ENCODE measurements at places on chromosomes 2 and 18.

DNA sequence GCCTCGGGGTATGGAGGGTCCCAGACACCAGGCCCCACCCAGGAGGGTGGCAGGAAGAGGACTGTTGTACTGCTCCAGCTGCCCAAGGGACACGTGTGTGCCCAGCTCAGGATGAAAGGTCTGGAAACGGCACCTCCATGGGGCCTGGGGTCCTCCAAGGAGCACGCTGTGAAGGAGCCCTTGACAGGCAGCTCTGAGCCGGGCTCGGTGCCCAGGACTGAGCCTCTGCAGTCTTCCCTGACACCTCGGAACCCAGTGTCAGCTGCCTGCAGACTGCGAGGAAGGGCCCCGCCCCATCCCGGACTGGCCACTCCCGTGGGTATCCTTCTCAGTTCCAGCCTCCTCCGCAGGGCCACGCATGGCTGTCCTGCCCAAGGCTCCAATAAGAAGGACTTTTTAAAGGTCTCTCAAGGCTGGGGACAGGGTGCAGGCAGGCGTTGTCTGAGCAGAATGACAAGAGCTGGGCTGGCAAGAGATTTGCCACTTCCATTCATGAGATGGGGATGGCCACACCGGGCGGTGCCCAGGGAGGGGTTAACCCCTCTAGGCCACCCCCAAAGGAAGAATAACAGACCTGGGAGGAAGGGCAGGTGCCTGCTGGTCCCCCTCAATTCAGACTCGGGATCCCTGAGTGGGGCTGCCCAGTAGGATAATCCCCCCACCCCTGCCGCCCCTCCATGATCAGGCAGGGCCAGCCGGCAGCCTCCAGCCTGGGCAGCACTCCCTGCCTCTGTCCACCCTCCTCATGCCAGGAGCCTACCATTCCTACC lies 8.9 kb downstream of the ECEL1 start:
- DNase-seq = no peak

DNA sequence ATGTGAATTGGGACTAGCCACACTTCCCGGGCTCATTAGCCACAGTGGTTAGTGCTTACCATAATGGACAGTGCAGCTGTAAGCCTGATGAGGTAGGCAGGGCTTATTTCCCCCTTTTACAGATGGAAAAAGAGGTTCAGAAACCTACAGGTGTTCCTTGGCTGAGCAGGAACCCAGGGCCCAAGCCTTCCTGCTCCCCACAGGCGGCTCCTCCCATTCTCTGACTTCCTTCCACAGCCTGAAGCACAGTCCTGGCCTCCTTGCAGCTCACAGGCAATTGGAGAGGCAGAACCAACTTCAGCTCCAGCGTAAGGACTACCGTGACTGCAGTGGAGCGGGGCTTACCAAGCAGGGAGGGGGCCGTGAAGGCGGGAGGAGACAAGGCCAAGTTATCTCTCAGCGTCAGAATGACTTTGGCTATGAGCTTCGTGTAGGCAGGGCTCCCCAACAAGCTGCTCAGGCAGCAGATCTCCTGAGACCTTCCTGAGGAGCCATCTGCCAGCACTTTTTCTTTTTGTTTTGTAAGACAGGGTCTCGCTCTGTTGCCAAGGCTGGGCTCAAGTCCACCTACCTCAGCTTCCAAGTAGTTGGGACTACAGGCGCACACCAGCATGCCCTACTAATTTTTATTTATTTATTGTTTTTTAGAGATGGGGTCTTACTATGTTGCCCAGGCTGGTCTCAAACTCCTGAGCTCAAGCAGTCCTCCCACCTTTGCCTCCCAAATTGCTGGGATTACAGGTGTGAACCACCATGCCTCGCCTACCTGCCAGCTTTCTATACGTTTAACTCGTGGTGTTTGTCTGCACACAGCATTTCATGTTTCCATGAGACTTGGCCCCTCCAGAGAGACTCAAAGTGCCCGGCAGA lies 34.2 kb upstream of the NT5DC4 start:
- DNase-seq = no peak

DNA sequence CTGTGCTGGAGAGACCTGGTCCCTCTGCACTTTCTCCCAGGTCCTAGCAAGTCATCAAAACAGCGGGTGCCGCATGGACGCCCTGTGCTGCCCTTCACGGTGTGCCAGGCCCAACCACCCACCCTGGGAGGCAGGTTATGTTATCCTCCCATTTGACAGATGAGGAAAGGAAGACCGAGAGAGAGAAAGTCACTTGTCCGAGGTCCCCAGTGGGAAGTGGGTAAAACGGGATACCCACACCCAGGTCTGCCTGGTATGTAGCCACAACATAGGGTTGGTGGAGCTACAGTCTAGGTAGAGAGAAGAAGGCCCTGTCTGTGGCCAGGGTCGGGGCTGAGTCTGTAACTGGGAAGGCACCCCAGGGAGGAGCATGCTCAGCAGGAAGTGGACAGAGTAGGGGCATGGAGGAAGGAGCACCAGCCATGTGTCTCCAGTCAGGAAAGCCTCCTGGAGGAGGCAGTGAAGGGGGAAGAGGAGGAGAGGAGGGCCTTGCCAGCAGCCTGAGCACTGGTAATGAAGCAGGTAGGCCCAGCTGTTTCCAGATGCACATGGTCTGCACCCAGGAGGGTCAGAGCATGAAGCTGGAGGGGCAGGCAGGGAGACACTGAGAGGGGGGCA lies 98.4 kb downstream of the ZFP36L2 start:
- no peak for DNase-seq

DNA sequence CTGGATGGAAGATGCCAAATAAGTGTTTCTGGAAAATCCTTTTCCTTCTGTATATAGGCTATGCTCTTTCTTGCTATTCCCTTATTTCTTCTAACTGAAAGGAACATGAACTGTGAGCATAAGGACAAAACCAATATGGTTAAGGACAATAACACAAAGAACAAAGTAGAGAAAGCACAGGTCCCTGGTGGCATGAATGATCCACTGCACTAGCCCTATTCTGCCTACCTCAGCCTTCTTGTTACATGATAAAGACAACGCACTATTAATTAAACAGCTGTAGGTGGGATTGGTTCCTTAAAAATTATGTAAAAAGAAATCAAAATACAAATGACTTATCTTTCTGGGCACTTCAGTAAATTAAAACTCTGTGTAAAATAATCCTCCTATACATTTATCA lies 1.9 kb upstream of the WDR75 start:
- DNase-seq = no peak

GRCh38 chr18:7568426-7568825 lies 1.3 kb downstream of the PTPRM start:
- no peak for DNase-seq

- no peak for DNase-seq
Measured at GRCh38 chr2:219687882-219688559, 60.6 kb downstream of the SLC4A3 start.

DNA sequence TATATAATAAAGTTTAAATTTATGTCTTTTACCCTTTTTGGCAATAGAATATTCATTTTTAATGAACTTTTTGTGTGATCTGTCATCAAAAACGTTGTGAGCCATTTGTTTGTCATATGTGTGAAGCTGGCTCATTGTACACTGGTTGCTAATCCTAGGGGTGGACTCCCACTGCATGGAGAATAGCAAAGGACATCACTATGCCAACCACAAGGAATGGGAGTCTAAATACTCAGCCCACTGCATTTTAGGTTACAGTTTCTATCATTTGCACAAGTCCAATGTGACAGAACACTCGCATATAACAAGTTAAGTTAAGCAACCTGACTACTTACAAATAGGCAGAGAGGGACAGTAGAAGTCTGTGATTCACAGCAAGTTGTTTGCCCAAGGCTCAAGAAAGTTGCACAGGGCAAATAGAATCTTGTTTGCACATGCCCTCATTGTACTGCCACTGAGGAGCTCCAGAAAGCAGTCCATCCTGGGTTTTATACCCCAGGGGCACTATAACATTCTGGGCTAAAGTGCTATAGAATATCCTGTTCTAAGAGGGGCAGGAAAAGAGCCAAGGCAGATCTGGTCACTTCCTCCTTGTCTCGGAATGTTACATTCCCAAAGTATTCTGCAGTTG lies 545.9 kb upstream of the GCFC2 start:
- DNase-seq = no peak

Measured in CD4-positive, alpha-beta T cell treated with Interleukin-21 for 1 hour (primary cell).